ENCODE measurements at places on chromosomes 6 and 20.
A peak's percentile ranks its signal among the peaks of the same experiment; 100 is the strongest.

DNA sequence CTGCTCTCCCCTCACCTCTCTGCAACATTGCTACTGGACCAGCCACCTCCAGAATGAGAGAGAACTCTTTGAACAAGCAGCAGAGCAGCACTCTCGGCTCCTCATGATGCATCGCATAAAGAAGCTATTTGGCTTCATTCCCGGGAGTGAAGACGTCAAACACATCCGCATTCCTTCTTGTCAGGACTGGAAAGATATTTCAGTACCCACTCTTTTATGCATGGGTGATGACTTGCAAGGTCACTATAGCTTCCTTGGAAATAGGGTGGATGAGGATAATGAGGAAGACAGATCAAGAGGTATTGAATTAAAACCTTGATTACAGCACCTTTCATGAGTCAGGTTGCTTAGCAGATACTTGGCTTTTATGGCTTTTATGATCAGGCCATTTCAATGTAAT is 4.3 kb downstream of the CALHM4 start:
- peak; percentile 36 for DNase-seq

- no peak for DNase-seq
Observed at GRCh38 chr6:105204331-105204730, 24.5 kb upstream of the POPDC3 start.

DNA sequence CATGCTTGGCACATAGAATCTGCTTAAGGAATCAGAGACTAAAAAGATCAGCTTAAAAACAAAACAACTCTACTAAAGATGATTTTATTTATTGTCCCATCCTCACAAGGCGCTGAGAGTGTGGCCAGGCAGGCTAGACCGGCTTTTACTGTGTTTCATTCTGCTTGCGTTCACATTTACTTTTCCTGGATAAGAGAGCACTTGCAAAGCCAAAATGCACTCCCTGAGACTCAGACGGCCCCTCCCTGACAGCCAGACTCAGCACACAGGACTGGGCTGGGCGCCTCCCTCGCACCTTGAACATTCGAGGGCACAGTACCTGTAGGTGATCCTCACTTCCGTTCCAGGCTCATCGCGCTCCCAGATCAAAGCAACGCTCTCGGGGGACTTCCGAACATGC is 10.2 kb downstream of the ACSS1 start:
- no peak for DNase-seq

DNA sequence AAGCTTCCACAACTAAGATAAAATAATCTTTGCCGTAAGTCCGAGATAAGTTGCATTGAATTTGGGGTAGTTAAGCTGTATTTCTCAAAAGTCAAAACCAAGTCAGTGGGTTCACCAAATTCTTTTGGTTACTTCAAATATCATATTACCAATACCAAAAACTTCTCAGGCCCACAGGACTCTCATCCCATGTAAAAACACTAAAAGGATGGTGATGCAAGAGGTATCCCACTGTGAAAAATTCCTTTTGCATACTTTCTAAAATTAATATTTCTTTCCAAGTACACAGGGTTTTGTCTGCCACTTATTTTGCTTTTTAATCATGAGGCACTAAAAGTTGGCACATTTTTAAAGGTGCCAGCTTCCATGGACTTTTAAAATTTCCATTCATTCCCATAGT is 151.3 kb downstream of the GJA10 start:
- no peak for DNase-seq

DNA sequence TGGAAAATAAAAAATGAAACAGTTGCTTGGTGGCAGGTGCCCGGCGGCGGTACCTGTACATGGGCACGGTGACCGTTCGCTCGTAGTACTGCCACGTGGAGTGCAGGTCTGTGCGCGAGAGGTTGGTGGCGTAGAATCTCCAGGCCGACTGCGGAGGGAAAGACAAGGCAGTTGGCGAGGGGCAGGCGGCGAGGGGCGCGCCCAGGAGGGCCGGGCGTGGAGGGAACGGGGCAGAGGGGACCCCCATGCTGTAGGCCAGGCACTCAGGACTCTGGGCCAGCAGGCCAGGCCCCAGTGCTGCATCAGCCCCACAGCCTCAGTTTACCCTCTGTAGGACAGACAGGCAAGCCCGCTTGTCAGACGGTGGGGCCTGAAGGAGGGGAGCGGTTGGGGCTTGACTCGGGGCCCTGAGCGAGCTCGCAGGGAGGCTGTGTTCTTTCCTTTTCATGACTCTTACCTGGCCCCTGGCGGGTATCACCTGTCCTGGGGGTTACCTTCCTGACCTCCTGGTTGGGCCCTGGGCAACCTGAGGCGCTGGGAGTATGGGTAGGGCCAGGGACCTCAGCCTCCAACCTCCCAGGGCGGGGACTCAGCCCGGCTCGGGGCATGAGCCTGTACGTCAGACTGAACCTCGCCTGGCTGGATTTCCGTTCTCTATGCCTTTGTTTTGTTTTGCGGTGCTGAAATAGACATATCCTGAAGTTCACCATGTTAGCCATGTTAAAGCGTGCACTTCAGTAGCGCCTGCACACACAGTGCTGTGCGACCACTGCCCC is 38.5 kb downstream of the KCNQ2 start:
- DNase-seq = no peak

DNA sequence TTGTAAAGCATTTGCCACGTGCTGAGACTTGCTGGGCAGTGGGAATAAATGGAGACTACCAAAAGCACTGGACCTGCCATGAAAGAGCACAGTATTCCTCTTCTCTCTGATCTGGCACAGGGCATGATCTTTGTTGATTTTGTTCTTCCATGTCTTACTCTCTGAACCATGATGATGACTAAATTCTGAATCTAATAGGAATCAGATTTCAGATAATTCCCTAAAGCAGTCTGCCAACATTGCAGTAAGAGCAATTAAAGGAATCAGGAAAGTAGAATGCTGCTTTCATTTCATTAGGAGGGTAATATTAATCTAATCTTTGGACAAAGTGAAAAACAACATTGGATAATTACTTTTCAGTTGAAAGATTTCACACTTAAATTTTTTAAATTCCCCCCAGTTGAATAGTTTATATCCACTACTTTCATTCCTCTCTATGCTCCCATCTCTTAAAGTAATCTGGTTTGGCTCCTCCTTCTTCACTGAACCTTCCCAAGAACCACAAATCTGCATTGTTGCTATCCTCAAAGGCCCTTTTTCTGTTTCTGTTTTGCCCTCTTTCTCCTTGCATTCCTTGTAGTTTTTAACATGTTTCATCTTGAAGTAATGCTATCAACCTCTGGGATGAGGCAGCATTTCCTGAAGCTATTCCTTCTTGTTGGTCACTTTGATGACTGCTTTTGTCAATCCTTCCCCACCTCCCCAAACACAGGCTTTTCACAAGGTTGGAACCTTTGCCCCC is 243.2 kb upstream of the TENT5A start:
- no peak for DNase-seq

DNA sequence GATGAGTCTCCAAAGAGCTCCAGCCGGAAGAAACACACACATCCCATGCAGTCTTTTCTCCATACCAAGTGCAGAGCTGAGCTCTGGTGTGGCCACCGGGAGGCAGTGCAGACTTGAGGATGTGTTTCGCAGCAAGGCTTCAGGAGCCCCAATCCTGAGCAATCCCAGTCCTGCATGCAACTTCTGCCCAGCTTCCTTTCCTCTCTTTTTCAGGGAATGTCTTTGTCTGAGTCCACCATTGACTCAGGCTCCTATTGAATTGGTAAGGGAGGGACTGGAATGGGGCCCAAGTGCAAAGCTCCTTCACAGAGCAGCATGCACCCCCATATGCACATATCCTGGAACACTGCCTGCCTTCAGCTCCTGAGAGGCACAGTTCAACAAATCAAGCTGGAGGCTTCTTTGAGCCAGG is 50.5 kb upstream of the ASIP start:
- DNase-seq = peak; percentile 72

DNA sequence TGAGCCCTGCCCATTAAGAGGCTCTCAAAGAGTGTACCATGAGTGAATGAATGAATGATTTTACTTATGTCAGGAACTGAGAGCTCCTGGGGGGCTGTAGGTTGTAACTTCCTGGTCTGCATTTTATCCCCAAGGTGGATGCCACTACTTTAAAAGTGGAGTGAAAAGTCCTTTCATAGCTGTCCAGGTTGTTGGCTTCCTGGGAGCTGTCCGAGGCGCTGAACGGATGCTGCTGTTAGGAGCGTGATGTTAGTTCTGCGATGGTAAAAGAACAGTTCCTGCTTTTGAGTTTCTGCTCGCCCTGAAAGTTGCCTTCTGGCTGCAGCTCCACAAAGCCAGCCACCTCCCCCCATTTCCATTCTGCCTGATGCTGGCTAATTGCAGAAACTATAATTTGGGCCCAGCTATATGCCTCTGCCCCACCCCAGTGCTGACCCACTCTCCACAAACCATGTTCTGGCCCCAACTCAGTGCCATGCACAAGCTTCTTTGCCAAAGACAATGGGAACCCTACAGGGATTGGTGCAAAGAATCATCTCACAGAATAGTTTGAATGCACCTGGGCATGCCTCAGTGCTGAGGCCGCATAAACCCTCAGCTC is 330.9 kb upstream of the CDH4 start:
- peak; percentile 40 for DNase-seq

- DNase-seq = no peak
Observed at GRCh38 chr20:63405102-63405730, 44.1 kb upstream of the CHRNA4 start.

DNA sequence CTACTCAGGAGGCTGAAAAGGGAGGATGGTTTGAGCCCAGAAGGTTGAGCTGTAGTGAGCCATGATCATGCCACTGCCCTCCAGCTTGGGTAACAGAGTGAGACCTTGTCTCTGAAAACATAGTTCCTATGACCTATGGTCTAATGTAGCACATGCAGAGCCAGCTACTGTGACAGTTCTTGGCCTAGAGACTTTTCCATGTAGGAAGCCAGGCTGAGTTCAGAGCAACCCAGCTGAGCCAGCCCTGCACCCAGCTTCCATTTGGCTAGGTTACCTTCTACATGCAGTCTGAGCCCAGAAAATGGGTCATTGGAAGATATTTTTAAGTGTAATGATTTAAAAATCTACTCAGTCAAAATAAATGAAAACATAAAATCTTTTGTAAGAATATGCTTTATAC is 92.8 kb downstream of the FNDC1 start:
- DNase-seq = no peak

DNA sequence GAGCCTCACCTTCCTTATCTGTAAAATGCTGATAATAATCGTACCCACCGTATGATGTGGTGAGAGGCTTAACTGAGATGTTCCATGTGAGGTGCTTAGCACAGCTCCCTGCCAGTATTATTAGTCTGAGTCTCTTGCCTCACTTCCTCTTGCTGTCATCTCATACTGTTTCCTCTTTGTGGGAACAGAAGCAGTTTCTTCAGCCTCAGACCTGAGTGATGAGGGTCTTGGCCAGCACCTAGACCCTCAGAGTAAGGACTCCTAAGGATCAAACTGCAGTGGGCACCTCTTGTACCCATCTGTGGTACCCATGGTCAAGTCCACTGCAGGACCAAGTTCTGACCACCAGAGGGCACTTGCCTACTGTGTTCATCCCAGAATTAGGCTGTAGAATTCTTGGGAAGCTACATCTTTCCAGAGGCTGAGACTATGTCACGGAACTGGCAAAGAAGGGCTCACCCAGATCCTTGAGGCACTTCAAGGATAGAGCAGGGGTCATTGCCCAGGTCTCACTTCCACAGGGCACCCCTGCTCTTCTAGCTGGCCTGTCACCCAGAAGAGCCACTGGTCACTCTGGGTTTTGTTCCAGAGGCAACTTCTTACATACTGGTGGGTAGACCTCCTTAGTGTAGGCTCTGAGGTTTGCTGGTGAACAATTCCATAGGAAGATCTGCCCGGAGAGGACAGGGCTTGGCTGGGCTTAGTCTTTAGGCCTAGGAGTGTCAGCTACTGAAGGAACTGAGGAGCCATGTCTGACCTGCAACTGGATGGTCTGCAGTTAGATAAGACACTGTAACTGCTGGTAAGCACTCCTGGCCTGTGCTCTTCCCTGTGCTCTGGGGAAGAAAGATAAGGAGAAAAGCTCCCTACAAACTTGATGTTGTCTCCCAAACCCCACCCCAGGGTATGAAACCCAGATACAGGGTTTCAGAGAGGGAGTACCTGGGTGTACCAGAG is 20.6 kb upstream of the SGK2 start:
- peak; percentile 67 for DNase-seq

DNA sequence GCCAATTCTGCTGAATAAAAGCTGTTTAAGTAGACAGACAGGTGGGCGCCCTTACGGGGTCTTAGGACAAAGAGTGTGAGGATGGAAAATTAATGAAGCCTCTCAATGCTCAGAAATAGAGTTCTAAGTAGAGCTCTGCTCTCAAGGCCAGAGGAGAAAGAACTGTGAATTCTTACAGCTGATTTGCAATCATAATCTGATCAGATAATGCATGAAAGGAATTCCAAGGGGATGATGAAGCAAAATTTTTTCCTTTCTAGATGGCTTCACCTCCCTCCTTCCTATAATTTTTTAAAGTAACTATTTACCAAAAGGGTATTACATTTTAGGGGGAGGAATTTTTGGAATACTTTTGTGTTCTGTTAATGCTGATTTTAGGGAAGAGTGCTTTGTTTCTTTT is 308.1 kb upstream of the HS3ST5 start:
- DNase-seq = no peak

DNA sequence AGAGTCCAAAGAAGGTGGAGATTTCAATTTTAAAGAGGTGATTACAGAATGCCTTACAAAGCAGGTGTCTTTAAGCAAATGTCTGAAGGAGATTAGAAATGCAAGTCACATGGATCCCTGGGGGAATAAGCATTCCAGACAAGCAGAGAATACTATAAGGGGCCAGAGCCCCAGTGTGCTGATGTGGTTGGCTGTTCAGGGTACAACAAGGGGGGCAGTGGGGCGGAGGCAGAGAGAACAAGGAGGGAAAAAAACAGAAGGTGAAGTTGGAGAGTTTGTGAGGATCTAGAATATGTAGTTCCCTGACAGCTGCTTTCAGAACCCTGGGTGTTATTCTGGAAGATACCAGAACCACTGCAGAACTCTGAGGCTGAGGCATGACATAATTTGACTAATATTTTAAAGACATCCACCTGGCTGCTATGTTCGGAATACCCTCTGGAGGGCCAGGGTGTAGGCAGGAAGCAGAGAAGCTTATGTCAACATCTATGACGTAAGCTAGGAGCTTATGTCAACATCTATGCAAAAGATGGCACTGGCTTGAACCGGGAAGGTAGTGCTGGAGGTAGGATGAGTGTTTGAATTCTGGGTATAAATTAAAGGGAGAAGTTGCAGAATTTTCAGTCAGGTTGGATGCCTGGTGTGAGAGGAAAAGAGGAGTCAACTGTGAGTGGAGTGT is 276.3 kb upstream of the AGPAT4 start:
- no peak for DNase-seq

- no peak for DNase-seq
Observed at GRCh38 chr6:158391276-158391675, 79.0 kb downstream of the TULP4 start.

Data from retina (tissue), 1 donor.